Stimulated activated CD4-positive, alpha-beta T cell treated with anti-CD3 and anti-CD28 coated beads, Interleukin-1b, Interleukin-23, amount 100 ng/mL, for 1 hour (primary cell): ENCODE measurements at places on chromosomes 5 and 9.

DNA sequence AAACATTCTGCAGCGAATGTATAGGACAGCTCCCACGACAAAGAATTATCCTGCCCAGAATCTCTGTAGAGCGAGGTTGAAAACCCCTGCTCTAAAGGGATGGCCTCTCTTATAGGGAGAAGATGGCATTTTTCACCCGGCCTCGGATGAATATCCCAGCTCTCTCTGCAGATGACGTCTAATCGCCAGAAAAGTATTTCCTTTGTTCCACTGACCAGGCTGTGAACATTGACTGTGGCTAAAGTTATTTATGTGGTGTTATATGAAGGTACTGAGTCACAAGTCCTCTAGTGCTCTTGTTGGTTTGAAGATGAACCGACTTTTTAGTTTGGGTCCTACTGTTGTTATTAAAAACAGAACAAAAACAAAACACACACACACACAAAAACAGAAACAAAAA is 17.4 kb upstream of the RARS1 start:
- DNase-seq, result no peak

DNA sequence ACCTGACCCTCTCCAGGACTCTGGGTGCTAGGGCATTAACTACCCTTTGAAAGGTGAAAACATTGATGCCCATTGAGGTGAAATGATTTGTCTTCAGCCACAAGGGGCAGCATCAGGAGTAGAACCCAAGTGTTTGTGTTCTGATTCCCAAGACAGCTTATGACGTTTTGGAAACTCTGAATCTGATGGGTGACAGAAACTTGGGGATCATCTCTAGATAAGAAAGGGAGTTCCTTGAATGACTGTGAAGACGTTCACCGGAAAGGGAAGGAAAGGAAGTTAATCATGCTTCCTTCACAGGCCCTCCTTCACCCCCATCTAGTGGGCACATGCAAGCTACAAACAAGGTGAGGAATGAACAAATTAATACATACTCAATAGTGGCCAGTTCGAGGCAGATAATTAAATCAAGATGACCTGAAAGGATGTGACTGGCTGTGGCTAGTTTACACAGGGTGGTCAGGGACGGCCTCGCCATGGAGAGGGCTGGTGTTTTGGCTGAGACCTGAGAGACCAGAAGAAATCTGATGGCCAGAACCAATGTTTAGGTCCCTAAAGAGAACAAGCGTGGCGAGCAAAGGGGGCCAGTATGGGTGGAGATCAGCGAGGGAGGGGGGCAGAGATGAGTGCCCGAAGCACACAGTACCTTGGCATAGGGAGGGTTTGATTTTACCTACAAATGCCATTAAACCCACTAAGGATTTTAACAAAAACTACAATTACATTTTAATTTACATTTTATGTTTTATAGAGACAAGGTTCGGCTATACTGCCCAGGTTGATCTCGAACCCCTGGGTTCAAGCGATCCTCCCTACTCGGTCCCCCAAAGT is 937 bp upstream of the SLC26A2 start:
- DNase-seq, result peak; percentile 11

DNA sequence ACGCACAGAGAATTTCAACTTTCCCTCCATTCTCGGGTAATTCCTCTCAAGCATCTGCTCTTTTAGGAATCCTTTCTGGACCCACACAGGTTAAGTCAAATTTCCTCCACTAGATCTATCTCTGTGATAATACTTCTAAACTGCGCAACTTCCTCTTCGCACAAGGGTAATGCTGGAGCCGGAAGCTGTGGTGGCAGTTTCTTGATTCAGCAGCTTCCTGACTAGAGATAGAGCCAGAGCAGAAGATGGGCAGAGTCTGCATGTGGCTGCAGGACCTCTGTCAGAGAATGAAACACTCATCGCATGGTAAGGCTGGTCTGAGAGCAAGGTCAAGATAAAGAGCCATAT is 11.1 kb upstream of the CDC42SE2 start:
- peak; percentile 49 for DNase-seq

DNA sequence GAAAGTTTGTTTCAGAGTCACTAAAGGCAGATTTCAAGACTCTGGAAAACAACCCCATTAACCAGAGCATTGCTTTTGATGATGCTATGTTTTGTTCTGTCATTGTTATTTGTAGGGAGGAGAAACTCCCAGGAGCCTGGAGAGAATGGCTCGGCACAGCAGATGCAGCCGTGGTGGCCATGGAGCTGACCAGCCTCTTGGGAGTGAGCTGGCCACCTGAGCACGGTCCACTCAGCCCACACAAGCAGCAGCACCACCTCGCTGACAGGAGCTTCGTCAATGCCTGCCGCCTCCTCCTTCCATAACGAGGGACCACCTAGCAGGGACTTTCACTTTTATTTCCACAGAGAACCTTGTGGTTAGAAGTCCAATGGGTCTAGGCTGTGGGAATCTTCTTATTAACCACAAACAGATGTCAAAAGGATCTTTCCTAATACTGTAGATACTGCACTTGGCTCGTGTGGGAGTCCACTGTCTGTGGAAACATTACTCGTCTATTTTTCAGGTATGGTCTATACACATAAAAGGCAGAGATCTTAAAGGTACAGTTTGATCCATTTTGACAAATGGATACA is 21.0 kb upstream of the SMIM32 start:
- no peak for DNase-seq

DNA sequence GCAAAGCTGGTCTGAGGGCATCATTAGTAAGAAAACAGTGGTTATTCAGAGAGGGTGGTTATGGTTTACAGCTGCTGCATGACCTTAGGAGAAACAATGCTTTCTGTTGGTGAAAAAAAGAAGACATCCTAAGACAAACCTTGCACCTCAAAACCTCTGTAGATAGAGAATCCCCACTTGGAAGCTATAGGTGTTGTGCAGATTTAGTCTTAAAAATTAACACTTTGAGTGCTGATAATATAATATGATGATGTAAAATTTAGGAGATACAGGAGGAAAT is 1.4 kb upstream of the PTTG1 start:
- no peak for DNase-seq

GRCh38 chr5:79408028-79408427 is 105.9 kb downstream of the HOMER1 start:
- DNase-seq, result no peak

DNA sequence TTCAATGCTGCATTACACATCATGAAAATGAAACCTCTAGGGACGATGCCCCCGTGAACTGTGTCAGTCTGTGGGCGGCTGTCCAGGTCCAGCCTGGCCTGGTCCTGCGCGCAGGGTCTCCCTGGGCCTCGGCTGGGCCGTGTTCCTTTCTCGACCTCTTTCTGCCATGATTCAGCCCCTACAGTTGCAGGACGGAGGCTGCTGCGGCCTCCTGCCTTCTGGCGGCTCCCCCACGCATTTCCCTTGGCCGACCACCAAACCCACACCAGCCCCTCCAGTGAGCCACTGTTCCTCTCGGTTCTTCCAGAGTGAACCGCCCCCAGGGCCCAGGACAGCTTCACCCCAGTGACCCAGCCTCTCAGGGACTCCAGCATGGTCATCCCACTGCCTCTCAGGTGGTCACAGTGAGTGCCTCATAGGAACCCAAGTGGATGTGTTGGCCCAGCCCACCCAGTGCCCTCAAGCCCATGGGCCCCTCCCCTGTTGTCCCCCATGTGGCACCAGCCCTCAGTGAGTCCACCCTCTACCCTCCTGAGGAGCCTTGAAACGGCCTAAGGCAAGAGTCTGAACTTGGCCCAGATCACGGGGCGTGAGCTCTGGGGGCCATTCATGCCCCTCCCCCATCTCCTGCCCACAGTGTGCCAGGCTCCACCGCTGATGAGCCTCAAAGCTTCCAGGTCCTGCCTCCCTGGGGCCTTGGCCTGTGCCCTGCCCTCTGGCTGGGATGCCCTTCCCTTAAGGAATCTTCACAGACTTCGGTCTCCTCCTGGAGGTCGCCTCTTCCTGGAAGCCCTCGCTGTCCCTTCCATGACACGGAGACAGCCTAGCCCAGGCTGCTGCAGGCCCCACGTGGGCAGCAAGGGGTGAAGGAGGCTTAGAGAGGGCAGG is 10.0 kb upstream of the CLIC3 start:
- DNase-seq, result no peak

DNA sequence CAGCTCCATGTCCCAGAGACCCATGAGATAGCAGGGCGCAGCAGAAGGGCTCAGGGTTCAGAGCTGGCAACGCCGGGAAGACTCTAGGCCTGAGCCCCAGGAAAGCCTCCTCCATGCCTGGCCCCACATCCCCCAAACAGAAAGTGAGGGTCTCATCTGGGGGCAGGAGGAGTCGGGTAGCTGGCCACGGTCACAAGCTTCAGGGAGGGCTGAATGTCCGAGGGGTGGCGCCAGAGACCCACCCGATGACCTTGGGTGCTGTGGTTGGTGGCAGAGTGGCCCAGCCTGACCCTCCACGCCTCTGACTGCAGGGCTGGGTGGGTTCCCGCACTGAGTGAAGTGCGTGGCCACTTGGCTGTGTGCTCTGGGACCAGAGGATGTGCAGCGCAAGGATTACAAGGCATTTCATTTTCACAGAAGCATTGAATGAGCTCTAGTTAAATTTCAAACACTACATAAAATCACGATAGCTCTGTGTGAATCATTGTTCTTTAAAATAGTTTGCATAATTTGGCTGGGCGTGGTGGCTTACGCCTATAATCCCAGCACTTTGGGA is 3.0 kb downstream of the C8G start:
- DNase-seq, result no peak

DNA sequence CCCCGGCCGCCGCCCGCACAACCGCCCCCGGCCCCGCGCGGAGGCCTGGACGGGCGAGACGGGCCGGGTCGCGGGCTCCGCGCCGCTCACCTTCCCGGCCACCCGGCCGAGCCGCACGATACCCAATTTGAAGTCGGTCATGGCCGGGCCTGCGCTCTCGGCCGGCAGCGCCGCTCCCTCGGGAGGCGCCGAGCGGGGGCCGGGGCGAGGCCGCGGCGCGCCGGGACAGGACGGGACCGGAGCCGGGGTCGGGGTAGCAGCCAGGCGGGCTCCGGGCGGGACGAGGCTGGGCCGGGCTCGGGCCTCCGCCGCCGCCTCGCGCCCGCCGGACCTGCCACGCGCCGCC is 216 bp downstream of the ZMYND19 start:
- DNase-seq, result no peak

DNA sequence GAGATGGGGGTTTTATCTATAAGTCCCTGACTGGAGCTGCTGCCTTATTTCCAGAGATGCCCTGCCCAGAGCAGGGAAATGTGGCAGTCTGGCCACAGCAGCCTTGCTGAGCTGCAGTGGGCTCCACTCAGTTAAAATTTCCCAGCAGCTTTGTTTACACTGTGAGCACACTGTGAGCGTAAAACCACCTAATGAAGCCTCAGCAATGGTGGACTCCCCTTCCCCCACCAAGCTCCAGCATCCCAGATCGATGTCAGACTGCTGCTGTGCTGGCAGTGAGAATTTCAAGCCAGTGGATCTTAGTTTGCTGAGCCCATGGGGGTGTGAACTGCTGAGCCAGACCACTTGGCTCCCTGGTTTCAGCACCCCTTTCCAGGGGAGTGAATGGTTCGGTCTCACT is 208.7 kb upstream of the RAI14 start:
- no peak for DNase-seq

- DNase-seq, result no peak
Measured at GRCh38 chr9:86557063-86557766, 203.0 kb upstream of the TUT7 start.

DNA sequence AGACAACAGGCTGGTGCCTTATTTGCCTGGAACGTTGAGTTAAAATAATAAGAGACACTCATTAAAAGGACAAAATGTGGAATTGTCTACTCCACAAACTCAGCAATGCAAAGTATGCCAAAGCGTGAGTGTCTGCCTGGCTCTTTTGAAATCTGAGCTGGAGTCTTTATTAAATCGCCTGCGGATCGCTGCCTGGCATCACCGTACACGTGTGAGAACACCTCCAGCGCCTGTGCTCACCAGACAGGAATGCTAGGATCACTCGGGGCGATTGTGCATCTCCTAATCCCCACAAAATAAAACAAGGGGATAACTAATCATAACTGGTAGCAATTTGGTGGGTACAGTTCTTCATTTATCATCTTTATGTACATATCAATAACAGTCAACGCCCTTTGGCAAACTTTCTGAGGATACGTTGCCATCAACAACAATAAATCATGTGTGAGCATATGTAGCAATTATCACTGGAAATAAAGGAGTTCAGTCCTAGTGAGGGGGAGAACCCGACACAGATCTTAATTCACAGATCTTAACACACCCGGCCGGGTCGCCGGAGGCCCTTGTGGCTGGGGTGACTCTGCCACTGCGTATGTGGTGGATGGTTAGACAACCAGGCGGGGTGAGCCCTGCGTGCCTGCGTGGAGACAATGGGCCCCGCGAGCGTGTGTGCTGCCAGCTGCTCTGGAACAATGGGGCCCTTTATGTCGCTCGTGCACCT is 284.9 kb upstream of the IRX1 start:
- no peak for DNase-seq

GRCh38 chr9:73541923-73542322 is 390.3 kb downstream of the ANXA1 start:
- DNase-seq, result no peak

DNA sequence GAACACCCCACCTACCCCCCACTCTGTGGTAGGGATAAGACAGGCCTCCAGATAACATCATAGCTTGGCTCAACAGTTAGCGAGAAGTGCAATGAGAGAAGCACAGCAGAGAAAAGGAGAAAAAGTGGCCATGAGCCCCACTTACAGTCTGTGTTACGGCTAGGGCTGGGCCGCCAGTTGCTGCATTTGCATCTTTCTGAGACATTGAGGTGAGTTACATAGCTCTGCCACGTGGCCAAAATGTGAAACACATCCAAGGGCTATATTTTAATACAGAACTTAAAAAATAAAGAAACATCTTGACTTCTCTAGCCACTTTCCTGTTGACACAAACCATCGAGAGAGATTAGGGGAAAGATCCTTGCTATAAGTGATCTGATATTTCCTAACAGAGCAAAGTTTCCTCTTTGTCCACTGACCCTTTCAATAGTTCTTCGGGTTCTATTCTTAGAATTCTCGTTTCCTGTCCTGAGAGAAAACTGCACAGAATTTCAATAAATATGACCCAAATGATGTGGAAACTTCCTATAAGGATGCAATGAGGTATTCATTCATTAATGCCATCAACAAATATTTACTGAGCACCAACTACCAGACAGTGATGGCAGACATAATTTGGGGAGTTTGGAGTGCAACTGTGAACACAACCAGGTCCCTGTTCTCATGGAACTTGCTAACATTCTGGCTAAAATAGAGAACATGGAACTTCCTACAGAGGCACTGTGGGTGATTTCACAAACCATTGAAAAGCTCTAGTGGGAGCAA is 3.2 kb upstream of the TLE4 start:
- DNase-seq, result no peak

GRCh38 chr5:62650197-62650596 is 71.6 kb downstream of the LRRC70 start:
- DNase-seq, result no peak

DNA sequence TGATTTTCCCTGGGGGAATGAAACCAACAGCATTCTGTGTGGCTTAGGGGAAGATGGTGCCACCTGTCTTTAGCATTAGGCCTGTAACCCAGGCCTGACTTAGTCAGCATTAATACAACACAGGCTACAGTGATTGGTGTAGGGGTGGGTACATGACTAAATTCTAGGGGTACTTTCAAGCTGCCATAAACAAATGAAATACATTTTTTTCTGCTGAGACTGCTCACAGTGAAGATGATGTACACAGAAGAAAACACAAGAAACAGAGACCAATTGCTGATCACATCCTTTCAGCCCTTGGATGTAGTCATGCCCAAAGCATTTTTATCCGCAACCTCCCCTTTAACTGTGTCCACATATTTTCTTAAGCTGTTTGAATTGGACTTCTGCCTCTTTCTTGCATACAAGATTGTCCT is 527.2 kb downstream of the KCTD16 start:
- no peak for DNase-seq
